Activated naive CD8-positive, alpha-beta T cell treated with anti-CD3 and anti-CD28 coated beads, Interleukin-2, amount 10 ng/mL, durations not matched to agents 7 days and 5 days (primary cell): ENCODE measurements at places on chromosomes 1 and 21. TPM values are rescaled to one million over a fixed set of nuclear protein-coding genes. Genes with fewer than 3 reads are reported as not detected.

DNA sequence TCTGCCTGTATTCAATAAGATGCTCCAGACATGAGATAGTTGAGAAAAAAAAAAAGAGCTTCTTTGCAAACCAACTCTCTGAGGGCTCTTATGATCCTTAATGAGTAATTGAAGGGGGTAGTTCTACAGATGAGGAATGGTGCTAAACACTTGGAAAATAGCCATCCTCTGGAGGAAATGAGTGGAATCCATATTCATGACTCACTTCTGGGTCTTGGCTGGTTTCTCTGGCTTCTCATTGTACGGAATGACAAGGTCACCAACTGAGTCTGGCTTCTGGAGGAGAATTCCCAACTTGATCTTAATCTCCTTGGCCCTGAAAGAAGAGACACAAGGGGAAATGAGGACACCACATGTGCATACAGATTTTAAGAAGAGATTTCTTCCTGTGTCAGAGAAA lies 34.7 kb downstream of the RGS5 start:
- no peaks in the 10 kb centered on the region for H3K36me3 ChIP-seq
- no peak overlapping the region for H3K4me3 ChIP-seq
- H3K4me1 ChIP-seq, result no peaks in the 10 kb centered on the region
- H3K27ac ChIP-seq, result no peak overlapping the region
- H3K27me3 ChIP-seq, result peaks cover 2% of the 10 kb centered on the region
- DNase-seq, result no peak

- no peaks in the 10 kb centered on the region for H3K27me3 ChIP-seq
- H3K4me1 ChIP-seq, result no peaks in the 10 kb centered on the region
- no peak overlapping the region for H3K4me3 ChIP-seq
- no peak for DNase-seq
Observed at GRCh38 chr1:79100385-79100784, 93.9 kb upstream of the ADGRL4 start.

- H3K4me1 ChIP-seq, result peaks cover 6% of the 10 kb centered on the region
- no peak overlapping the region for H3K27ac ChIP-seq
- no peak overlapping the region for H3K4me3 ChIP-seq
- H3K36me3 ChIP-seq, result no peaks in the 10 kb centered on the region
- DNase-seq, result no peak
Observed at GRCh38 chr21:45848805-45849204, 132.8 kb upstream of the COL6A1 start.

GRCh38 chr1:81489372-81489934 lies 311.3 kb upstream of the ADGRL2 start:
- DNase-seq, result no peak
- no peaks in the 10 kb centered on the region for H3K4me1 ChIP-seq
- H3K27ac ChIP-seq, result no peak overlapping the region

DNA sequence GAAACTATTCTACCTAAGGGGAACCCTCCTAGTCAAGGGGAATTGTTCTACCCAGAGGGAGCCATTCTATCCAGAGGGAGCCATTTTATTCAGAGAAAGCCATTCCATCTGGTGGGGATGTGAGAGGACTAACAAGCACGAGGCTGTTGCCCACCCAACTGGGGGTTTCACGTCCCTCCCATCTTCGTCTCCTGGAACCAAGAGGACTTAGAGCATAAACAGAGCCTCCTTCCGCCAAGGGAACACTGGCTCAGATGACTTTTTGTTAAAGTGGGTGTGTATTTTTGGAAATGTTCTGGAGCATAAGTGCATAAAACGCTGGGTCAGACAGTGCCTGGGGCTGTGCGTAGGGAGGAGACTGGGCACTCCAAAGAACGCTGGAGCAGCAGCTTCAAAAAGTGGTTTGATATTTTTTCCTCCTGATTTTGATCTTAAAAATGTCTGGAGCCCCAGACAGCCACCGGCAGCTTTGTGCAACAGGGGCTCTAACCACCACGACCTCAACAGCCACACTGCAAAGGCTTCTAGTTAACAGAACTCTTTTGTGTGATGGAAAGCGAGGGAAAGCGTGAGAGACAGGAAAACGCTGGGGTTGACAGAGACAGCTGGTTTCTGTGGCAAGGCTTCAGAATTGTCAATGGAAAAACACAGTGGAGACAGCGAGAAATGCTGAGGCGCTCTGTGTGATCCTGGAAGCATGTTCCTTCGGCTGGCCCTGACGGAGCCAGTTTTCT lies 363.6 kb upstream of the CAMK1G start:
- DNase-seq, result no peak
- H3K27me3 ChIP-seq, result peaks cover 7% of the 10 kb centered on the region

GRCh38 chr1:227948493-227949260 lies 945 bp upstream of the WNT9A start:
- no peak for DNase-seq
- H3K4me3 ChIP-seq, result peak overlapping the region; percentile 17
- H3K36me3 ChIP-seq, result no peaks in the 10 kb centered on the region
- H3K27ac ChIP-seq, result no peak overlapping the region

- H3K4me3 ChIP-seq, result no peak overlapping the region
- no peak overlapping the region for H3K27ac ChIP-seq
- peaks cover 13% of the 10 kb centered on the region for H3K36me3 ChIP-seq
- DNase-seq, result no peak
- H3K4me1 ChIP-seq, result peaks cover 20% of the 10 kb centered on the region
Observed at GRCh38 chr1:40847023-40847745, 15.0 kb downstream of the CITED4 start.

GRCh38 chr21:33202464-33203363 lies 27.0 kb upstream of the IFNAR2 start:
- peaks cover 48% of the 10 kb centered on the region for H3K4me1 ChIP-seq
- H3K4me3 ChIP-seq, result peak overlapping the region; percentile 35
- H3K27ac ChIP-seq, result peak overlapping the region; percentile 32
- peaks cover 8% of the 10 kb centered on the region for H3K36me3 ChIP-seq

DNA sequence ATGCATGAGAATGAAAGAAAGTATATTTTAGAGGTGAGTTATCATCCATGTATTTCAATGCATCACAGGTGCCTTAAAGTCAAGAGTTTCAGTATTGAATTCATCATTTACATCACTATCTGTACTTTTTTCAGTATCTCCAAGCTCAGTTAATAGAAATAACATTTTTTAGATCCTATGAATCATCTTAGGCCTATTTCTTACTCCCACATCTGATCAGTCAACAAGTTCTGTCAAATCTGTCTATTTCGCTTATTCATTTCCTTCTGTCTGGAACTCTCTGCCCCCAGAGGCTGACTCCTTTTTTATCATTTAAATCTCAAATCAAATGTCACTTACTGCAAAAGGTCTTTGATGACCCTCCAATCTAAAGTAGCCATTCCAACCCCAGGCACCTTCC lies 295.2 kb downstream of the LRRC7 start:
- no peak overlapping the region for H3K4me3 ChIP-seq
- H3K36me3 ChIP-seq, result no peaks in the 10 kb centered on the region
- no peaks in the 10 kb centered on the region for H3K4me1 ChIP-seq
- H3K27ac ChIP-seq, result no peak overlapping the region
- no peaks in the 10 kb centered on the region for H3K27me3 ChIP-seq

DNA sequence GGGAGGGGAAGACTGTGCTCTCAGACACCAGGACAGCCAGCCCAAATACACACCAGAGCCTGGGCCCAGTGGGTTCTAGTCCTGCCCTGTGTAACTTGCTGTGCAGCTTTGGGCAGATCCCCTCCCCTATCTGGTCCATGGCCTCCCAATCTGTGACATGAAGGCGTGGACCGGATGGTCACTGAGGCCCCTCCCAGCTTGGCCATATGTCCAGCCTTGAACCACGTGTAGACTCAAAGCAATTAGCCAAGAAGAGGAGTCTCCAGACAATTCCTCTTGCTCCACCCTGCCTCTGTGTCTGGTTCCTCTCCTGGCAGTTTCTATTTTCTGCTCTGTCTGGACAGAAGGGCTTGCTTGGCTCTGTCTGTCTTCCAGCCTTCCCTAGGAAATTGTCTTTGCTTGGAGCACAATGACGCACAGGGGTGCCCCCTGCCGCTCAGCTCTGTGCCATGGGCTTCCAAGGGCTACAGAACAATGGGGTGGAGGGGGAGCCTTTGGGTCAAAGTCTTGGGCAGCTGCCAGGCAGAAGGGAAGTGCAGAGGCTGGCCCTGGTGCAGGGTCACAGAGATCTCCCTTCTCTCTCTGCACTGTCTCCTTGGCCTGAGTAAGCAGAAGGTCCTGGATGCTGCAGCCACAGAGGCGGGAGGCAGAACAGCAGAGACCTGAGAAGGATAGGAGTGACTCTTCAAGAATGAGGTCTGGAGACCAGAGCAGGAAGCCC lies 66.1 kb downstream of the TENT5C start:
- peaks cover 25% of the 10 kb centered on the region for H3K4me1 ChIP-seq
- H3K36me3 ChIP-seq, result peaks cover 6% of the 10 kb centered on the region
- no peak for DNase-seq
- H3K27ac ChIP-seq, result no peak overlapping the region
- H3K4me3 ChIP-seq, result no peak overlapping the region

FMO5 gene
- 0.60 TPM for total RNA-seq

INSRR gene
- total RNA-seq, result 0.48 TPM

CHI3L2 gene
- total RNA-seq, result 33.9 TPM

FLG2 gene
- total RNA-seq, result not detected

LRRC71 gene
- not detected for total RNA-seq

AMY1C gene
- total RNA-seq, result not detected

UQCRHL gene
- 1.9 TPM for total RNA-seq

LCE1E gene
- not detected for total RNA-seq
